ENCODE measurements at places on chromosomes 1 and 21. TPM values are rescaled to one million over a fixed set of nuclear protein-coding genes. Genes with fewer than 3 reads are reported as not detected.

The UBL4B gene
- polyA plus RNA-seq = not detected

DNA sequence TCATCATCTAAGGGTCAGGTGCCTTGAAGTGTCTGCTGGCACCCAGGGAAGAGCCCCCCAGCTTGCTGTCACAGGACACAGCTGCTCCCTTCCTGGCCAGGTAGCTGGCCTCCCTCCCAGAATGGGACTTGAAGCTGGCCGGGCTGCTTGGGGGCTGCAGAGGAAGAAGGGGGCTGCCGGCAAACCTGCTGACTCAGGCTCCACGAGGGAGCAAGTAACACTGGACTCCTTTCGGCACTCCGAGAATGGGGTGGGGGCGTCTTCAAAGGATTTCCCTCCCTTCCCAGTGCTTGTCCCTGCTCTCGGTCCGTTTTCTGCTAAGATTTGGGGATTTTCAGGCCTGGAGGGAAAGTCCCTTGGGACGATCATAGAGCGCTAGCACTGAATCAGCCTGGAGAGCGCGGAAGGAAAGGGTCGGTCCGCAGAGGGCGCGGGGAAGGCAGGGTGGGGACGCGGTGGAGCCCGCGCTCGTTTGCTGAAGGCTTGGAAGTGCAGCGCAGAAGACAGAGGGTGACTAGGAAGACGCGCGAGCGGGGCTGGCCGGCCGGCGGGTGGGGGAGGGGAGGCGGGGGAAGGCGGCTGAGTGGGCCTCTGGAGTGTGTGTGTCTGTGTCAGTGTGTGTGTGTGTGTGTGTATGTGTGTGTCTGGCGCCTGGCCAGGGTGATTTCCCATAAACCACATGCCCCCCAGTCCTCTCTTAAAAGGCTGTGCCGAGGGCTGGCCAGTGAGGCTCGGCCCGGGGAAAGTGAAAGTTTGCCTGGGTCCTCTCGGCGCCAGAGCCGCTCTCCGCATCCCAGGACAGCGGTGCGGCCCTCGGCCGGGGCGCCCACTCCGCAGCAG, at the start of gene CSF1:
Gene CSF1, plus strand, starts transcription at position 727 of the 840 bp plus-strand sequence. CDS start 175 bp downstream, outside the sequence.
- DNase-seq = peak; percentile 69

- peak; percentile 52 for DNase-seq
Observed at GRCh38 chr1:15128520-15129313, 24.8 kb upstream of the TMEM51 start.

DNA sequence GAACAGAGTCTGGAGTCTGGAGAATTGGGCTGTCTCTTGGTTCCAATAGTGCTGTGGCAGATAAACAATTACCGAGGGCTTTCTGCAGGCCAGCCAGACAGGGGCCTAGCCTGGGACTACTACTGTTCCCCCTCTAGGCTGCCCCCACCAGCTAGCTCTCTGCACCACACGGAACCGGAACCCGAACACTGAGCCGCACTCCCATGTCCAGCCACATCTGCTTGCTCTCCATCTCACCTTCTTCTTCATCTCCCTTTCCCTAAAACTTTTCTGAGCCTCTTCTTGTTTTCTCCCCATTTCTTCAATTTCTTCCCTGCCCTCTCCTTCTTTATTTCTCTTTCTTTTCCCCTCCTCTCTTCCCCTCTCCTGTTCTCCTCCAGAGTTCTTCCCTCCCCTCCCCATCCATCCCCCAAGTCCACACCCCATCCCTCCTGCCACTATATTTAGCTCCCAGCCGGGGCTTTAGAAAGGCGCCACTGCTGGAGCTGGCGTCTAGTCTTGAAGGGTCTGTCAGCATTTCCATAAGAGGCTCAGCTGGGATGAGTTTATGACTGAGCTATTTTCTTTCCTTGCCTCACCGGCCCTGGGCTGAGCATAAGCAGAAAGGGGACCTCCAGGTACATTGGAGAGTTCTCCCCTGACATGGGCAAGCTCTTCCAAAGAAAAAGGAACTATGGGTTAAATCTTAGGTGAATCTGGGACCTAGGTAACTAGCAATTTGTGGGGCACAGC, 25.7 kb upstream of the ATP2B4 start:
- no peak for DNase-seq

The SPRR2F gene
- polyA plus RNA-seq = not detected

Data from right renal pelvis (tissue), 4 donors.